ENCODE measurements at places on chromosomes 3 and 15.

- no peak for DNase-seq
Observed at GRCh38 chr15:48596841-48597240, 48.7 kb downstream of the FBN1 start.

DNA sequence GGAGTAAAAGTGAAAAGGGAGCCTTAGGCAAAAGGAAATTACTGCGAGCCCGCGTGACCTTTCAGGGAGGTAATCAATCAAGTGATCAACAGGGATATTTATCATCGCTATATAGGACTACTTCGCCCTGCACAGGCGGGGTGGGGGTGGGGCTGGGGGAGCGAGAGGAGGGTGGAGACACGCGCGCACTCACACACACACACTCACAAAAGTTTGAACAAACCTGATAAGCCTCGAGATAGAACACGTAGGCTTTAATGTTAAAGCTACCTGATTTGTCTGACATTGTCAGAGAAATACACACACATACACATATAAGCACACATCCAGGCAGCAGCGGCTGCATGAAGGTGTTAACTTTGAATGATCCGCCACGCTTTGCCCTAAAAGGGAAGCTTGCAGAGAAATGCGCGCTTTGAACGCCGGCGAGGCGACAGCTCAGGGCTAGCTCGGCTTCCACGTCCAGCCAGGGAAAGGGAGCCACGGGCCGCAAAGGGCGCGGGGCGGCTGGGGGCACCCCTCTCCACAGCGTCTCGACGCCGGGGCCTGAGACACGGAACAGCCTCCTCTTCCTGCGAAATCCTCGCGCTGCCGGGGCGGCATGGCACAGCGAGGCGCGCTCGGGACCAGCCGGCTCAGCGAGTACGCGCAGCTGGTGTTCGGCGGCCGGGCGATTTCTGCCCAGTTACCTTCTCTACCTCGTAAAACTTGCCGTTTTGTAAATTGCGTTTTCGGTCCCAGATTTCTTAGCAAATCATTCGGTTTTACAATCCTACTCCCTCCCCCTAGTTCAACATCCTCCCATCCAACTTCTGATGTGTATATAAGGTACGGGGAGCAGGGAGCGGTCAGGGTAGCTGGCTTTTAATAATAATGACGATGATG lies 4.8 kb upstream of the MECOM start:
- DNase-seq: no peak

DNA sequence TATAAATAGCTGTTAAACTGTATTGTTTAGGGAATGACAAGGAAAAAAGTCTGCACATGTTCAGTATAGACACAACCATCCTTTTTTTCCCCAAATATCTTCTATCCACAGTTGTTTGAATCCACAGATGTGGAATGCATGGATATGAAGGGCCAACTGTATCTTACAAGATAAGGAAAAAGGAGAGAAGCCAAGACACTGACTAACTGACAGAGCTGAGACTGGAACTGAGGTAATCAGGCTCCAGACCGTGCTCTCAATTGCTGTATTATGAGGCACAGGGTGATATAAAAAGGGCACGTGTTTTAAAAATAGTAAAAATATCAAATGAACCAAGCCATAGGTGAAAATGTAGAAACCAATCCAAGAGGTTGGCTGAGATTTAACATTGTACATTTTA lies 49.0 kb downstream of the DHX36 start:
- DNase-seq: no peak

- no peak for DNase-seq
Observed at GRCh38 chr15:34795267-34796081, at the start of gene ACTC1. Gene ACTC1, minus strand, starts transcription at chr15:34795549. Its CDS starts 741 bp downstream, at chr15:34794808.

DNA sequence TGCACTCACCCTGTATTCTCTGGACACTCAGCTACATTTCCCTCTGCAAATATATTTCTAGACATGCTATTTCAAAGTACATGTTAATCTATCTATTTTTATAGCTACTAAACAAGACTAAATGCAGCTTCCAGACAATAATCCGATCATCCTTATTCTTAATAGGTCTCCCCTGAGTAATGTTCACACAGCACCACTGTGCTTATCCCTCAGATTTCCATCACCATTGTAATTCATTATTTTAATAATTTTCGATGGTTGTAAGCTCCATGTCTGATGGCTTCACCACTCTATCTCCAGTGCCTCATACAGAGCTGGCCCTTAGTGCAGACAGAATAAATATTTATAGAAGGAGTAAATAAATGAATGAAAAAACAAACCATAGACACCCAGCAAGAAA lies 117.5 kb downstream of the ANXA2 start:
- DNase-seq: no peak

Measured in naive thymus-derived CD8-positive, alpha-beta T cell (primary cell).